ENCODE measurements at places on chromosomes 13 and 19.

GRCh38 chr13:30319655-30320054, 12.3 kb upstream of the KATNAL1 start:
- DNase-seq = no peak

- no peak for DNase-seq
These were observed 314.7 kb downstream of the OLFM4 start for GRCh38 chr13:53343361-53343744.

GRCh38 chr13:91557328-91558090, 159.1 kb downstream of the GPC5 start:
- no peak for DNase-seq

DNA sequence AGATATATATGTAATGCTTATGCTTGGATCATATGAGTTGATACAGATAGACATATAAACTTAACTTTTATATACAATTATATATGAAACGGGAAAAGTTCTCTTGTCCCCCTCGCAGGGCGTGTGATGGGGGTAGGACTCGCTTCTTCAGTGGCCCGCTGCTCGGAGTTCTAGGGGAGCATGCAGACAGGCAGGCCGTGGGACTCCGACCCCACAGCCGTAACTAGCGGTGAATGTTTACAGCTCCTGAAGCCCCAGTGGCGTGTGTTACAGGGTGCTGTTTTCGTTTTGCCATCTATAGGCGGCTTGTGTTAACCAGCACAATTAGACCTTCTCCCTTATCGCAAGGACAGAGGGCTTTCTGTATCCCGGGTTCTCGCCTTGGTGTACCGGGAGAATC, 1899.8 kb downstream of the PCDH9 start:
- DNase-seq = no peak

DNA sequence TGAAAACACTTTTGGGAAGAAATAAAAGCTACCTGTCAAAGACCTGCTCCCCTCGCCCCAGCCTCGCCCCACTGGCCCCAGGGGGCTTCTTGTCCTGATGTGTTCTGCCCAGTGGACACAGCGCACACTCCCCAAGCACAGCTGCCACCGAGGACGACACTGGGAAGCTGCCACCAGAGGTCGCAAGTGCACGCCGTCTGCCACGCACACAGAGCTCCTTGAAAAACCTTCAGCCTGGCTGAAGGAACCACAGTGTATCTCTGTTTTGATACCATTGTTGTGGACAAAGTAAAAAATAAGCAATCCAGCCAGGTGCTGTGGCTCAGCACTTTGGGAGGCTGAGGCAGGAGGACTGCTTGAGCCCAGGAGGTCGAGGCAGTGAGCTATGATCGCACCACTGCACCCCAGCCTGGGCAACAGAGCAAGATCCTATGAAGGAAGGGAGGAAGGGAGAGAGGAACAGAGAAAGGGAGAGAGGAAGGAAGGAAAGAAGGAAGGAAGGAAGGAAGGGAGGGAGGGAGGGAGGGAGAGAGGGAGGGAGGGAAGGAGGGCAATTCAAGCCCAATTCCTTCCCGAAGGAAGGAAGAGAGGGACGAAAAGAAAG, 57.3 kb downstream of the CEBPG start:
- peak; percentile 69 for DNase-seq

- no peak for DNase-seq
These were observed 18.8 kb downstream of the HIPK4 start for GRCh38 chr19:40370997-40371801.

DNA sequence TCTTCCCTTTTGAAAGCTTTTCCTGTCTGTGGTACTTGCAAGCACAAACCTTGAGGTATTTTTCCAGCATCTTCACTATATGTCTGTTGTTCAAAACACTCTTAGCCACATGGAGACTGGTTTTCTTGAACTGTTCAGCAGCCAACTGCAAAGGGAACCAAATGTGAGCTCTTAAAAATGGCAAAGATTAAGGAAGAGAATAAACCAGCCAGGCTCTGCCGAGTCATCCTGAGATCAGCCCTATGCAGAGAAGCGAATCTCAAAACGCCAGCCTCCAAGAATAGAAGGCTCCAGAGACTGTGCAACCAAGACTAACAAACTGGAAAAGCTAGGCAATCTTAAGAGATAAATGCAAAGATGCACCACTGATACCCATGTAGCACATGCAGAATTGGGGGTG, 20.7 kb downstream of the AKAP8 start:
- no peak for DNase-seq

GRCh38 chr13:89832827-89833226, 1514.7 kb upstream of the MIR17HG start:
- no peak for DNase-seq

DNA sequence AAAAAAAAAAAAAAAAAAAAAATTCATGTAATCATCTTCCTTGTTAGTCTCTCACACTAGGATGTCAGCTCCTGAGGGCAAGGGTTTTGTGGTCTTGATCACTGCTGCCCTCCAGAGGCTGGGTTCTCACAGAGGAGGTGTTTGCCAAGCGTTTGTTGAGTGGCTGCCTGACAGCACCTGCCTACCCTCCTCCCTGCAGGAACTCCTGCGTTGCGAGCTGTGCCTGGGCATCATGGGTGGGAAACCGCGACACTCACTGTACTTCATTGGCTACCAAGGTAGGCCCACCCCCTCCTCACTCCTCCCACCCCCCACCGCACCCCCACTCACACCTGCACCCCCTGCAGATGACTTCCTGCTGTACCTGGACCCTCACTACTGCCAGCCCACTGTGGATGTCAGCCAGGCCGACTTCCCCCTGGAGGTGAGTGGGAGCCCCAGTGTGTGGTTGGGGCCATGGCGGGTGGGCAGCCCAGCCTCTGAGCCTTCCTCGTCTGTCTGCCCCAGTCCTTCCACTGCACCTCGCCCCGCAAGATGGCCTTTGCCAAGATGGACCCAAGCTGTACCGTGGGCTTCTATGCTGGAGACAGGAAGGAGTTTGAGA, 8.1 kb downstream of the ATG4D start:
- DNase-seq = no peak

- no peak for DNase-seq
These were observed 490.0 kb downstream of the GPC6 start for GRCh38 chr13:93716623-93717022.

GRCh38 chr13:85666356-85666755, 132.9 kb downstream of the SLITRK6 start:
- DNase-seq = no peak

- DNase-seq = no peak
These were observed 1.2 kb downstream of the POLR2I start for GRCh38 chr19:36113425-36113824.

- no peak for DNase-seq
These were observed 15.4 kb downstream of the PIP5K1C start for GRCh38 chr19:3684817-3685410.

GRCh38 chr13:31697290-31697689, 42.0 kb upstream of the RXFP2 start:
- no peak for DNase-seq

DNA sequence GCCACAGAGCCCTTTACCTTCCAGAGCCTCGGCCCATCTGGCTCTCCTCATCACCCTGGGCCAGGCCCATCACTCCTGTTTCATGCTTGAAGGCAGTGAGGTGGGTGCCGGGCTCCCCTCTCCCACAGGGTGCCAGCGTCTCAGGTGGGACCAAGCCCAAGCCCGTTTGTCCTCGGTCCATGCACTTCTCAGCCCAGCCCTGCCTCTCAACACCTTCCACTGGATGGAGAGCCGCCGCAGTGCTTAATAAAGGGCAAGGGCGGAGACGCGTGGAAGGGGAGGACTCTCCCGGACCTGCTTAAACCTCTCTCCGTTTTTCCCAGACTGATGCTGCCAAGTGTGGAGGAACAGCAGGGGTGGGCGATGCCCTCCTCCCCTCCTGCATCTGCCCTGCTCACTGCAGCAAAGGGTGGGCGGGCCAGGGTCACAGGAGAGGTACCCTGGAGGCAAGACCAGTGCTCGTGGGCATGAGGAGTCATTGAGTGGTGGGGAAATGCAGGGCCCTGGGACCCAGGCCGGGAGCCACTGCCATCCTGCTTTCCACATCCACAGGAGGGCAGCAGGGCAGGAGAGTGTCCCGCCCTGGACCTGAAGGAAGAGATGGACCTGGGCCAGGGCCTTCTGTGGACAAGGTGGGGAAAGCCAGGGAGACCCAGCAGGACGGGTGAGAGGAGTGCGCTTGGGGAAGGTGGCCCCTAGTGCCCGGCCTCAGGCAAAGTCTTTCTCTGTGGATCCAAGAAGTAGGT, 9.7 kb upstream of the ATP11A start:
- no peak for DNase-seq

DNA sequence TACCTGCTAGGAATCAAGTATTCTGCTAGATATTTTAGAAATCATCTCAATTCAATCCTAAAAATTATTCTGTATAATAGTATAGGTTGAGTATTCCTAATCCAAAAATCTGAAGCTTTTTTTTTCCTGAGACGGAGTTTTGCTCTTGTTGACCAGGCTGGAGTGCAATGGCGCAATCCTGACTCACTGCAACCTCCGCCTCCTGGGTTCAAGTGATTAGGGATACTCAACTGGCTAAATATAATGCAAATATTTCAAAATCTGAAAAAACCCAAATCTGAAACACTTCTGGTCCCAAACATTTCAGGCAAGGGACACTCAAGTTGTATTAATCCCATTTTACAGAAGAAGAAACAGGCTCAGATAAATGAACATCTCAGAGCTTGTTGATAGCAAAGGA, 17.2 kb upstream of the USPL1 start:
- DNase-seq = no peak

- peak; percentile 80 for DNase-seq
These were observed 20.6 kb upstream of the USP29 start for GRCh38 chr19:57099199-57099661.

- DNase-seq = no peak
These were observed 403 bp upstream of the SIAH3 start for GRCh38 chr13:45851956-45852355.

GRCh38 chr13:102142473-102142826, 259.4 kb downstream of the FGF14 start:
- no peak for DNase-seq

DNA sequence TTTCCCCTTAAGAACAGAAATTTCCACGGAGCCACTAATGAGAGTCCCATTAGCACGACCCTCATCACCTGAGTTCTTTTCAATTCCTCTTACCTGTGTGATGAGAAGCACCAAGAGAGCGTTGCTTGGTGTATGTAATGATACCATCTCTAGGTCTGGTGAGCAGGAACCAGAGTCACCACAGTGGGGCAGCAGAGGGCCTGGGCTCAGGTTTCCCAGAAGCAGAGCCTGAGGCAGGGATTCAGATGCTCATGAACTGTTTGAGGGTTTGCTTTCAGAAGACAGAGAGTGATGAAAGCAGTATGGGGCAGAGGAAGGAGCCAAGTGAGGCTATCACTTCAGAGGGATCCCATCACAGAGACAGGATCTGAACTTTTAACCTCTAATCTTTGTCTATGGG, 3.1 kb upstream of the PTPRH start:
- peak; percentile 37 for DNase-seq

DNA sequence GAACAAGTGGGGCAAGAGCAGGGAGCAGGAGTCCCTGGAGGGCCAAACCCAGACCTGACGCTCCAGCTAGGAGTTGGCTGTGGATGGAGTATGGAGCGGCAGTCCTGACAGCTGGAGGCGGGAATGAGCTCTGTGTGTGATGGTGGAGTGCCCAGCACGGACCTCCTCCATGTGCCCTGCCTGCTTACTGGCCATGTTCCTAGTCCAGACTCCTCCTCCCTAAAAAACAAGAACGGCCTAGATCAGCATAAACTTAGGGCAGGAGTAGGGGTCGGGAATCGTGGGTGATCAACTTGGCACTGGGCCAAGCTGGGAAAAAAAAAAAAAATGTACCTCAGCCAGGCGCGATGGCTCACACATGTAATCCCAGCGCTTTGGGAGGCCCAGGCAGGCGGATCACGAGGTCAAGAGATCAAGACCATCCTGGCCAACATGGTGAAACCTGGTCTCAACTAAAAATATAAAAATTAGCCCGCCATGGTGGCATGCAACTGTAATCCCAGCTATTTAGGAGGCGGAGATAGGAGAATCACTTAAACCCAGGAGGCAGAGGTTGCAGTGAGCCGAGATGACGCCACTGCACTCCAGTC, 29.5 kb downstream of the LTBP4 start:
- no peak for DNase-seq

DNA sequence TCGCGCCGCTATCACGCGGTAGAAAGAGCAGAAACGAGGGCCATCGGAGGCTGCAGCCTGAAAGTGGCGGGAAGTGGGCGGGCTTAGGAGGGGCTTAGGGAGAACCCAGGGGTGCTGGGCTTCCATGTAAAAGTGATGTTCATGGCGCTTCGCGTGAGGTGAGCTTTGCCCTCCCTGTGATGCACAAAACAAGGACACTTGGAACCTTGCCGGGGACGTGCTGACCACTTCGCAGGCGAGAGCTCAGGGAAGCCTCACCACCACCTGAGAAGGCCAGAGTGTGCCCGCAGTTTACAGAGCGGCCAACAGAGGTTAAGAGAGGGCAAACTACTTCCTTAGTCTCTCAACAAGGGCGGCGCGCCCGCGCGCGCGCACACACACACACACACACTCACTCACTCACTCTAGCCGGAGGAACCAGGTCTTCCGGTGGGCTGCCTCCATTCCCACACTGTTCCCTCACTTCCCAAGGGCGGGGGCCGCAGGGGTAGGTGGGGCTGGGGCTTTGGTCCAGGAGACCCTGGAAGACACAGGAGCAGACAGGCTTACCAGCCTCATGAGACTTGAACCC, 651 bp downstream of the GAPDHS start:
- DNase-seq = peak; percentile 29

- no peak for DNase-seq
These were observed 1567.9 kb upstream of the PRR20A start for GRCh38 chr13:55572862-55573261.

DNA sequence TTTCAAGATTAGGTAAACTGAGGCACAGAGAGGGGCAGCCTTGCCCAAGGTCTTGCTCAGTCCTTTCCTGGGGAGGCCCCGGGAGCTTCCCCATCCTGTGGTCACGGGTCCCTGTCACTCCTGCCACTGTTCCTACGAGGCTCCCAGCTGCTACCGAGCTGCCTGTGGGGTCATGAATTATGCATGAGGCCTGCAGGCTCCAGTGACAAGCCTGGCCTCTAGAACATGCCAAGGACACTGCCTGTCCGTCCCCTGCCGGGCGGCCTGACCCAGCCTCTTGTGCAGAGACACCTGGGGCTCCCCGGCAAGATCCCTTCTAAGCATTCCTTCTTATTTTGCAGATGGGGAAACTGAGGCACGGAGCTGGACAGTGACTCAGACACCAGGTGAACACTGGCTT, 2.7 kb downstream of the FCHO1 start:
- DNase-seq = no peak

DNA sequence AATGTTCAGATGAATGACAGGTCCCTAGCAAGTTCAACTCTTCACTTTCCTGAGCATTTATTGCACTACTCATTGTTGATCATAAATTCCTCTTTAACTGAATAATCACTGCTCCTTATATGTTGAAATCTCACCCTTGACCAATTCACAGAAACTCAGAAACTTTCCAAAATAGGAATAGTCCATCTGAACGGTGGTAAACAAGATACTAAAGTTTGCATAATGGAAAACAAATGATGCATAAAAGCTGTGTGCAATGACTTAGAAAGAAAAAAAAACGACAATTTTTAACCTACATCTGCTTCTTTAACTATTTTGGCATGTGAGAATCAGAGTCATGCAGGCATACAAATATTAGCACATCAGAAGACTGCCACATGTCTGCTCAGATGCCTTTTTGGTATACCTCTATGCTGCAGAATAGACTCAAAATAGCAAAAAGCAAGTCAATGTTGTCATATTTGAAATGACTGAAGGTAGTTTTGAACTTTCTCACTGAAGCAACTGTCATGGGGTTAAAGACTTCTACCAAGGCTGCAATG, 34.8 kb downstream of the SLC10A2 start:
- DNase-seq = peak; percentile 68

GRCh38 chr13:111945086-111945485, 121.9 kb upstream of the SOX1 start:
- no peak for DNase-seq

- DNase-seq = no peak
These were observed 11.2 kb upstream of the CEACAM21 start for GRCh38 chr19:41564515-41565378.
